ENCODE measurements at places on chromosomes 5 and 9.

- DNase-seq = no peak
Measured at GRCh38 chr5:122356855-122357254, 44.8 kb downstream of the SNCAIP start.

DNA sequence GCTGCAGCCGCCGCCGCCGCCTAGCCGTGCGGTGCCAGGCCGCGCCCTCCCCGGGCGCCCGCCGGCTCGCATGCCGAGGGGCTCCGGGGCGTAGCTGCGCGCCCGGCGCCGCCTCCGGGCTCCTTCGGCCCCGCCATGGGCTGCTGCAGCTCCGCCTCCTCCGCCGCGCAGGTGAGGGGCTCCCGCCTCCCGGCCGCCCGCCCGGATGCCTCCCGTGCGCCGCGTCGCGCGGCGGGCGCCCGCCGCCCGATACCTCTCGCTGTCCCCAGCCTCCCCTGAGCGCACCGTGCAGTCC lies 230 bp downstream of the SLC44A1 start:
- DNase-seq = no peak

- peak; percentile 73 for DNase-seq
Measured at GRCh38 chr5:6576861-6577501, 55.9 kb downstream of the NSUN2 start.

DNA sequence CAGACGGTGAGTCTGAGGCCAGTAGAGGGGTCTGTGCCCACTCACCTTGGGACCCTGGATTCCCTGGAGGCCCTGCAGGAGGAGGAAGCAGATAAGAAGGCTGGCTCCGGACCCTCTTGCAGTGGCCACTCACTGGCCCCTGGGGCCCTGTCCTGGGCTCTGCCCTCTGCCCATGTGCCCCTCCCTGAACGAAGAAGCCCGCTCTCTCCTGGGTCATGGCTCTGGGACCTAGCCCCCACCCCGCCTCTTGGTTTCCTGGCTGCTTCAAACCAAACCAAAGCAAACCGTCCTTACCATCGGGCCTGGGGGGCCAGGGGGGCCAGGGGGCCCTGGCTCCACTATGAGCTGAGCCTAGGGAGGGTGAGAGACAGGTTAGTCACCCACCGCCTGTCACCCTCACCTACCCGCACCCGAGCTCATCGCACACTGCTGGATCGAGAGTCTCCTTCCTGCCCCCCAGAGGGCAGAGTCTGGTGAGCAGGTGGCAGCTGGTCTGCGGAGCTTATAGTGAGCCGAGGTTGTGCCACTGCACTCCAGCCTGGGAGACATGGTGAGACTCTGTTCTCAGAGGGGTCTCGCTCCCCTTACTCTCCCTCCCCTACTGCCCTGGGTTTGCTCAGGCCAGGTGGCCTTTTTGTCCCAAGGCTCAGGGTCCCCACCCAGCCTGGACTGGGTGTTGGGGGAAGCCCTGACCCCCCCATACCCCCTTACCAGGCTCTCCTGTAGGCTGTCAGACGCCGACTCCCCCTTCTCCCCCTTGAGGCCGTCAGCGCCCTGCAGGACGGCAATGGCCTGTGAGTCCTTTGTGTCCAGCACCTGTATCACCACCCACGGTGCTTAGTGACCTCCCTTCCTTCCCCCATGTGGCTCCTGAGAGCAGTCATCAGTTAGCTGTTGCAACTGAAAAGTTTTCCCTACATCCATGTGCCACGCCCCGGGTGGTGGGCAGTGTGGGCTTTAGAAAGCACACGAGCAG lies 15.2 kb upstream of the PHYKPL start:
- no peak for DNase-seq

DNA sequence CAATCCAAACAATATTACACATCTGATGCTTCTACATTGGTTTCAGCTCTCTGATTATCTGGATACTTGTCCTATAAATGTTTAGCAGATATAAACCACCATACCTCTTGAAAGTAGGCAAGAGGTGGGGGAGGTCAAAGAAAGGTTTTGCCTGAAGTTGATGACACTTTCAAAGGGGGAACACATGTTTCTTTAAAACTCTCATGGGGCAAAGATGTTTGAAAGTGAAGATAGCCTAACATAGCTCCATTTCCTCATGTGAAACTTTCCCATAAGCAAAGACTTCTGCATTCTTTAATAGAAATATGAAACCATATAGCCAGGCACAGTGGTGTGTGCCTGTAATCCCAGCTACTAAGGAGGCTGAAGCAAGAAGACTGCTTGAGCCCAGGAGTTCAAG lies 62.1 kb downstream of the CETN3 start:
- DNase-seq = no peak

GRCh38 chr9:86217076-86217755 lies 42.2 kb downstream of the C9orf153 start:
- no peak for DNase-seq

- DNase-seq = no peak
Measured at GRCh38 chr9:92911511-92912475, 34.0 kb upstream of the ZNF484 start.

DNA sequence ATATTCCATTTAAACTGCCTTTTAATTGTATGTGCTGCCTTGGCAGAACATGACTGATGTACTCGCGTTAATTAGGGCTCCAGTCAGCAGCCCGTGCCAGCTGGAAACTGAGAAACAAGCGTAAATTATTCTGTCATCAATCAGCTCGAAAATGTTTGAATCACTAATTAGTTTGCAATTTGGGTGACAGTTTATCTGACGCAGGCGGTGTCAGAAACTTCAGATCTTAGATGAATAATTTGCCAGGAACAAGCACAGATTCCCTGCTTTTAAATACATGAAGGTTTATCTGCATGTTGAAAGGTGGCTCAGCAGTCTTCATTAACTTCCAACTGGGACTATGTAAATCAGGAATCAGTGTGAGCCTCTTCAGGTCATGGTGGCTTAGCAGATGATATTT lies 176.0 kb upstream of the TLE4 start:
- no peak for DNase-seq

GRCh38 chr5:169785771-169786618 lies 148.9 kb downstream of the DOCK2 start:
- DNase-seq = peak; percentile 52

DNA sequence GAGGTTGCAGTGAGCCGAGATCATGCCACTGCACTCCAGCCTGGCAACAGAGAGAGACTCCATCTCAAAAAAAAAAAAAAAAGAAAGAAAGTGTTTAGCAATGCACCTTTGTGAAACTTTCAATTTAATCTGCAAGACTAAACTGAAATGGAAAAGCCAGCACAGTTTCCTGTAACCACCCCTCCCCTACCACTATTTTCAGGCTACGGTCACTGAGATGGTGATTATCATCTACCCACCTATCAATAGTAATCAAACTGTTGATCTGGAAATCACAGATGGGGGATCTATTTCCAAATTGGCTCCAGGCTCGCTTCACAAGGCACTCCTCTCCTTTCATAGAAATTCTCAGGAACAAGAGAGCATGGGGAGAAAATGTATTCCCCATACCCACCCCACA lies 30.6 kb upstream of the IL7R start:
- DNase-seq = no peak

- DNase-seq = no peak
Measured at GRCh38 chr9:37562826-37563225, 13.4 kb downstream of the FBXO10 start.

DNA sequence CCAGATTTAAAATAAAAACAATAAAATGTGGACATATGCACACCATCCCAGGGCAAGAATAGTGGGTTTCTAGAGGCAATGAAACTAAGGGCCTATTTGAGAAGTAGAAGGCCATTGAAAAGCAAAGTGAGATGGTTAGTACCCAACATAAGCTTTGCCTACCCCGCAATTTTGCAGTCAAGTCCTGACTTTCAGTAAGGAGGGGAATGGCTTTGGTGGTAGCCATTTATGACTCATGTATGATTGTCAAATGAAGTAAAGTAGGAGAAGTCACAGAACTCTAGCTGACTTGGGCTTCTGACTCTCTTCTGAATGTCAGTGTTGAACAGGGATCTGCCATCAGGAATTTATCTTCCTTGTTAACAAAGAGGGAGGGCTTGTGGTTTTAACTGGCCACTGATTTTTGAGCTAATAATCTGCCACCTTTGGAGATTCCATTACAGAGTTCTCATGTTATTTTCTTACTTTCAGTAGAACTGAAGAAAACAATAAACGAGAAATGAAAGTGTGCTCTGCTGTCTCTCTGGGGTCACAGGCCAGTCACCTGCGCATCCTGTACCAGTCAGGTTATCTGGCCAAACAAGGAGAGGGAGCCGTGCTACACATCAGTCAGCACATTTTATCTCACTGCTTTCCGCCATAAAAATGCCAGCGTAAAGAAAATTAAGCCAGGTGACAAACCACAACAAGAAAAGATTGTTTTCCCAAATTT lies 14.3 kb upstream of the SNCAIP start:
- no peak for DNase-seq

GRCh38 chr5:64972591-64972990 lies 203.9 kb downstream of the CWC27 start:
- DNase-seq = no peak

DNA sequence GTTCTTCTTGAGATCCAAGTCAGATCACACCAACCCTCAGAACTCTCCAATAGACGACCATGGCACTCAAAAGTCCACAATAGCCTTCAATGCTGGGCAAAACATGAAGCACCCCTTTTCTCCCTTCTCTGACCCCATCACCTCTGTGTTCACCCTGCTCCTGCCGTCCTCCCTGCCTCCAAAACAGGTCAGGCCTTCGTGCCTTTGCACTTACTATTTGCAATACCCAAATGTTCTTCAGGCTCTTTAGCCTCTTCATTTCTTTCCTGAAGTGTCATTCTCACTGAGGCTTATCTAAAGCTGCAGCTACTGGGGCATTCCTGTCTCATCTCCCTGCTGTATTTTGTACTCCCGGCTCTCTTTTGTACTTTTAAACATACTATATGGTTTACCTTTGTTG lies 2.0 kb upstream of the ROPN1L start:
- DNase-seq = no peak

GRCh38 chr9:105206821-105207699 lies 37.4 kb upstream of the SLC44A1 start:
- peak; percentile 35 for DNase-seq

GRCh38 chr5:11918463-11919045 lies 14.3 kb upstream of the CTNND2 start:
- DNase-seq = no peak

DNA sequence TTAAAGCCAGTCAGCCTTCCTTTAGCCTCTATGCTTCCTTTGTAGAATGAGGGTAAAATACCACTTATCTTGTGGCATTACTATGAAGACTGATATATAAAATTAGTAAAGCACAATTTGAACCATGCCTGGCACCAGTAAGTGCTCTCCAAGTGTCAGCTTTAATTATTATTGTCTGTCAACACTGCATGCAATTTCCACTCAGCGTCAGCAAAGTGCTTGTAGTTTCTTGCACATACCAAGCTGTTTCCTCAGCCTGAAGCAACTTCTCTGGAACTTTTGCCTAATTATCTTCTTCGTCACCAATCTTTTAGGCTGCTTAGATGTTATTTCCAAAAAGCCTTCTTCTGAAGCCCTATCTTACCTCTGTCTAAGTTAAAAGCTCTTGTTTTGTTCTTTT lies 177.3 kb downstream of the CDC42SE2 start:
- peak; percentile 3 for DNase-seq

DNA sequence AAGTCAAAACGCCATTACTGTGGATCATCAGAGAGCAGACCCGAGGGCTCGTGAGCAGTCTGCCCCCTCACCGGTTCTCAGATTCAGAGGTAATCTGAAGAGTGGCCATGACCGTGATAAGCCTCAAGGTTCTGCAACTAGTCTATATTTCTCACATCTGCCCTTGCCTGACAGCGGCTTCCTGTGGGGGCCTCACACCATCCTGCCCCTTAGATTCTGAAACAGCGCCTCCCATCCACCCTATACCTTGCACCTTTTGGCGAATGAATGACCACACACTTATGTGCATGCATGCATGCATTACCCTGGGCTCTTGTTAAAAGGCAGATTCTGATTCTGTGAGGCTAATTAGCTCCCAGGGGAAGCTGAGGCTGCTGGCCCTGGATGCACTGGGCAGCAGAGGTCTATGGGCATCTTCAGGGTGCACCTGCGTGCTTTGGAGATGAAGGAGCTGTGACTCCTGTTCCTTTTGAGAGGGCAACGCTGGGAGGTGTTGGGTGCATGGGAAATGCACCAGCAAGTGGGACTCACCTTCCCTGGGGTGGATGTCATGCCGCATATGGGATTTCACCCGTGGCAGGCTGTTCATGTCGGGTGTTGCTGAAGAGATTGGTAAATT lies 7.8 kb upstream of the GADD45G start:
- DNase-seq = no peak

DNA sequence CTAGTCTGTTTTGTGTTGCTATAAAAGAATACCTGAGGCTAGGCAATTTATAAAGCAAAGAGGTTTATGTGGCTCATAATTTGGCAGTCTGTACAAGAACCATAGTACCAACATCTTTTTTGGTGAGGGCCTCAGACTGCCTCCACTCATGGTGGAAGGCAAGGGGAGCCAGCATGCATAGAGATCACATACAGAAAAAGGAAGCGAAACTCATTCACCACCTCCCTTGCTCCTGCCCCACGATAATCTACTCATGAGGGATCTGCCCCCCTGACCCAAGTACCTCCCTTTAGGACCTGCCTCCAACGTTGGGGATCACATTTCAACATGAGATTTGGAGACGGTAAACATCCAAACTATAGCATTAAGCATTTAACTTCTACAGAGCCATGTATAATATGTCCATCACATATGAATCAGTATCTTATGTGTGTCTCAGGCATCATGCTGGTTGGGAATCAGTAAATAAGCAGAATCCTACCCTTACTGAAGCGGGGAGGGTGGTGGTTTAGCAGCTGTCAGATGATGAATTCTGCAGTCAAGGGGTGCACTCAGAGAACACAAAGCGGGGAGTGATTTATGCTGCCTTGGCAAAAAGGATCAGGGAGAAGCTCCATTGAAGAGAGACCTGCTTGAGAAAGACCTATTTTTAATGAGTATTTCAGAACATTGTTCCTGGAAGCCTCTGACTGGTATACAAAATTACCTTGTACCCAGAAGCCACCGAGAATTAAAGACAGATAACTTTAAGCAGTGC lies 34.8 kb downstream of the HMGXB3 start:
- no peak for DNase-seq

DNA sequence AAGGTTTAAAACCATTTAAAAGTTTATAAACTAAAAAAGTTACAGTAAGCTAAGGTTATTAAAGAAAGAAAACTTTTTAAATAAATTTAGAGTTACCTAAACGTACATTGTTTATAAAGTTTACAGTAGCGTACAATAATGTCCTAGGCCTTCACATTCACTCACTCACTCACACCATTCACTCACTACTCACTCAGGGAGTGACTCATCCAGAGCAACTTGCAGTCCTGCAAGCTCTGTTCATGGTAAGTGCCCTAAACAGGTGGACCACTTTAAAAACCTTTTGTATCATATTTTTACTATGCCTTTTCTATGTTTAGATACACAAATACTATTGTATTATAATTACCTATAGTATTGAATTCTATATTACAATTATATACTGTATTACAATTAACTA lies 190.8 kb upstream of the RASA1 start:
- DNase-seq = no peak

- DNase-seq = no peak
Measured at GRCh38 chr5:89343666-89344065, 460.7 kb upstream of the MEF2C start.

GRCh38 chr5:161803-162110 lies 29.5 kb upstream of the LRRC14B start:
- DNase-seq = no peak

GRCh38 chr9:38343552-38343951 lies 49.0 kb upstream of the ALDH1B1 start:
- no peak for DNase-seq

GRCh38 chr5:1105350-1106265 lies 6.3 kb downstream of the SLC12A7 start:
- DNase-seq = no peak

GRCh38 chr5:158023266-158023665 lies 164.3 kb upstream of the CLINT1 start:
- no peak for DNase-seq
